H9 (cell line): ENCODE measurements at places on chromosomes 1 and 21. TPM values are rescaled to one million over a fixed set of nuclear protein-coding genes. Genes with fewer than 3 reads are reported as not detected.

FMO4 gene
- total RNA-seq = 1.8 and 3.0 TPM in 2 replicates

GRCh38 chr1:38006008-38006828 is 904 bp upstream of the FHL3 start:
- no peak overlapping the region for H3K27ac ChIP-seq
- no peaks in the 10 kb centered on the region for H3K27me3 ChIP-seq
- no peak for DNase-seq
- peak overlapping the region; percentile 53 for H3K4me3 ChIP-seq
- H3K4me1 ChIP-seq = peaks cover 11% of the 10 kb centered on the region

DNA sequence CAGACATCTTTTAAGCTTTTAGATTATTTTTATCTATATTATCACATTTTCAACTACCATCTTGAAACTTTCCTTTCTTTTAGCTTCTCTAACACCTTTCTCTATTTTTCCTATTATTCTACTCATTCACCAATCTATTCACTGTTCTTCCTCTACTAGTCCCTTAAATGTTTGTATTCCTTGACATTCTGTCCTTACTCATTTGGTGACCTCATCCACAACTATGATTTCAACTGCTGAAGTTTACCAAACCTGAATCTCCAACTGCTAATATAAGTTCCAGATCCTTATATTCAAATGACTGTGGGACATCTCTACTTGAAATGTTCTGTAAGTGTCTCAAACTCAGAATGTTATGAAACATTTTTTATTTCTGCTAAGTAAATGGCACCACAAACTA is 49.2 kb downstream of the TUT4 start:
- H3K27me3 ChIP-seq = no peaks in the 10 kb centered on the region
- DNase-seq = no peak
- 0 out of 2 replicates have a peak, but pooled peaks cover 3% of the 10 kb centered on the region for H3K4me1 ChIP-seq
- no peak overlapping the region for H3K4me3 ChIP-seq
- H3K36me3 ChIP-seq = peaks cover 3% of the 10 kb centered on the region
- no peak overlapping the region for H3K27ac ChIP-seq

TCHH gene
- not detected in 2 replicates for total RNA-seq

DNA sequence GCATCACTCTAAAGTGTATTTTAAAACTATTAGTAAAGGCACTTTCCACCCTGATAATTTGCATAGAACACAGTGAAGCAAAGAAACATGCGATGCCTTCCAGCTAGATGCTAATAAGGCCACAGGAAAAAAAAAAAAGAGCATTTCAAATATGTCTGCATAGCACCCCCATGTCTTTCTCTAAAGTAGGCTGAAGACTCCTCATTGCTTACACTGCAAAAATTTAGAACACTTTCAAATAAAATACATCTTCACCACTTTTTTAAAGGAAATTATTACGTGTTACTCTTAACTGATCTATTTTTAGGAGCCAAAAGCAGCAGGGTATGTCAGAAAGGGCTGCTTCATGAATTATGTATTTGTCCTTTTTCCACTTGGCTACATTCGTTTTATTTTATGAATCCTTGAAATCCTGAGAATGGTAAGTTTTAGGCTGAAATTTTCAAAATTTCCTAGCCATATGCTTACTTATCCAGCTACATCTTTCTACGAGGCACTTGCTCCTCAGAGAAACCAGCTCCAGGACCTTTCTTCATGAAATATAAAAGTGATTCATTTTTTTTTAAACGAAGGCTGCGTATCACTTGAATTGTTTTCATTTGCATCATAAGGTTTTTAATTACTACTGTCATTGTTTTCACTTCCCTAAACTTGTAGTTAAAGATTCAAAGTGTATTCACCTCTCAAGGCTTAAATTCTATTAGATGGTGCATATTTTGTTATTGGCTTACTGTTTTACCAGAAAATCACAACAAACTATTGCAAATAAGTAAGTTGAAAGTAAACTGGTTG is 513.0 kb downstream of the PTPRC start:
- no peaks in the 10 kb centered on the region for H3K36me3 ChIP-seq
- H3K4me3 ChIP-seq = no peak overlapping the region
- DNase-seq = no peak
- no peak overlapping the region for H3K27ac ChIP-seq
- H3K27me3 ChIP-seq = no peaks in the 10 kb centered on the region

- H3K27me3 ChIP-seq = no peaks in the 10 kb centered on the region
- no peak overlapping the region for H3K27ac ChIP-seq
- H3K4me1 ChIP-seq = no peaks in the 10 kb centered on the region
- no peak for DNase-seq
Observed at GRCh38 chr1:18618546-18619466, 11.8 kb upstream of the PAX7 start.

DNA sequence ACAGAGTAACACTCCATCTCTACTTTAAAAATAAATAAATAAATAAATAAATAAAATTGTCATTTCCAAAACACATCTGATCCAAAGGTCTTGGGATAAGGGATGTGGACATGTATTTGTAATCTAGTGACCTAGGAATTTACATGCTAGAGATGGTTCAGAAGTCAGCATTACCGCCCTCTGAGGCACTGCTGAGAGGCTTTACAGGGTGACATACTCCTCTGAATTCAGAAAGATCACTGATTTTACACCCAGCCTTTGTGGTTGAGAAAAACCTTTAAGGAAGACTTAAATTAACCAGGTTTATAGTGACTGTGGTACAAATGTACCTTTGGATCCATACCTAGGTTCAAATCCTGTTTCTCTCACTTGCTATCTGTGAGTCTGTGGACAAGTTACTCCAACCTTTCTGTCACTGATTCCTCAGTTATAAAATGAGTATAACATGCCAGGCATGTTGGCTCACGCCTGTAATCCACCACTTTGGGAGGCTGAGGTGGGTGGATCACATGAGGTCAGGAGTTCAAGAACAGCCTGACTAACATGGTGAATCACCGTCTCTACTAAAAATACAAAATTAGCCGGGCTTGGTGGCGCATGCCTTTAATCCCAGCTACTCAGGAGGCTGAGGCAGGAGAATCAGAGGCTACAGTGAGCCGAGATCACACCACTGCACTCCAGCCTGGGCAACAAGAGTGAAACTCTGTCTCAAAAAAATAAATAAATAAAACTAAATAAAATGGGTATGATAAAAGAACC is 20.1 kb downstream of the OSBPL9 start:
- no peaks in the 10 kb centered on the region for H3K27me3 ChIP-seq
- no peaks in the 10 kb centered on the region for H3K4me1 ChIP-seq
- no peak for DNase-seq
- H3K36me3 ChIP-seq = no peaks in the 10 kb centered on the region

GRCh38 chr1:151443846-151444782 is 15.2 kb downstream of the POGZ start:
- H3K27me3 ChIP-seq = no peaks in the 10 kb centered on the region
- no peak overlapping the region for H3K4me3 ChIP-seq
- H3K27ac ChIP-seq = no peak overlapping the region
- H3K4me1 ChIP-seq = no peaks in the 10 kb centered on the region
- peaks cover 24% of the 10 kb centered on the region for H3K36me3 ChIP-seq
- peak; percentile 48 for DNase-seq

PIK3C2B gene
- 13.1 and 13.2 TPM in 2 replicates for total RNA-seq

FAM177B gene
- total RNA-seq = not detected in 2 replicates

DNA sequence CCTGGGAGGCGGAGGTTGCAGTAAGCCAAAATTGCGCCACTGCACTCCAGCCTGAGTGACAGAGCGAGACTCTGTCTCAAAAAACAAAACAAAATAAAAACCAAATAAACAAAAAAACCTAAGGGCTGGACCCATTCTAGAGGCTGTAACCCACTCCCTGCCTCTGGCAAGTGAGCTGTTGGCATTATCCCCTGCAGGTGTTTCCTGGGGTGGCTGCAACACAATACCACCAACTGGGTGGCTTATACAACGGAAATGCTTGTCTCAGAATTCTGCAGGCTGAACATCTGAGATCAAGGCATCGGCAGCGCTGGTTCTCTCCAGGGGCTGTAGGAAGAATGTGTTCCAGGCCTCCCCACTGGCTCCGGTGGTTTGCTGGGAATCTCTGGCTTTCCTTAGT is 15.2 kb downstream of the LRRC38 start:
- no peaks in the 10 kb centered on the region for H3K36me3 ChIP-seq
- H3K27me3 ChIP-seq = no peaks in the 10 kb centered on the region
- peak; percentile 49 for DNase-seq
- no peak overlapping the region for H3K4me3 ChIP-seq

ANKRD45 gene
- 0.31 and 0.44 TPM in 2 replicates for total RNA-seq

DNA sequence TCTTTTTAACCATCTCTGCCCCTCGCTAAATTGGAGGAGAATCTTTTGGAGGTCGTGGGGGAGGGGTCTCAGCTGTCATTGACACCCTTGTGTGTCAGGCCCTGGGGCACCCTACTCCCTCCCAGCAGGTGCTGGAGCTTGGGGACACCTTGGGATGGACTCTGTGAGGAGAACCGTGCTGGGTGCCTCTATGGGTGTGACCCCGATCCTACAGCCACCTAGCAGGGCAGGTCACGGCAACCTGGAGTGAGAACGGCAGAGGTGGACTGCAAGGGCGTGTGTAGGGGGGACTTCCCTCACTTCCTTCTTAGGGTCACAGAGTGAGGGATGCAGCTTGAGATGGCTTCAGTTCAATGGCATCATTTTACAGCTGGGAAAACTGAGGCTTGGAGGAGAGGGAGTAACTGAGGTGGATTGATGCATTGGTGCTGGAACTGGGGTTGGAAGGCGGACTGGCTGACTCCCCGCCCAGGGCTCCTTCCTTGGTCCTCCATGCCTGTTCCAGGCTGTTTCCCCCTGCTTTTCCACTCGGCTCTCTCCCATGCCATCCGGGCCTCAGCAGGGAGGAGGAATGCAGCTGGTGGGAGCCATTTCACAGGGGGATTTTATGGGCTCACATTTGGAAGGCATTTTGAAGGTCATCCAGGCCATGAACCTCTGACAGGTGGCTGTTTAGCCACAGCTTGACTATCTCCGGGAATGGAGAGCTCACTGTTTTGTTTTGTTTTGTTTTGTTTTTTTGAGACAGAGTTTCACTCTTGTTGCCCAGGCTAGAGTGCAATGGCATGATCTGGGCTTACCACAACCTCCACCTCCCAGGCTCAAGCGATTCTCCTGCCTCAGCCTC is 18.8 kb upstream of the ARHGEF10L start:
- no peak overlapping the region for H3K27ac ChIP-seq
- DNase-seq = no peak
- peaks cover 7% of the 10 kb centered on the region; the same call in 1 of the 2 replicates for H3K4me1 ChIP-seq

GRCh38 chr1:28668956-28669723 is 556 bp downstream of the GMEB1 start:
- H3K27ac ChIP-seq = peak overlapping the region; percentile 58
- no peaks in the 10 kb centered on the region; the same call in 1 of the 2 replicates for H3K4me1 ChIP-seq
- peak overlapping the region; percentile 87 for H3K4me3 ChIP-seq
- peak; percentile 56 for DNase-seq
- H3K36me3 ChIP-seq = no peaks in the 10 kb centered on the region

DNA sequence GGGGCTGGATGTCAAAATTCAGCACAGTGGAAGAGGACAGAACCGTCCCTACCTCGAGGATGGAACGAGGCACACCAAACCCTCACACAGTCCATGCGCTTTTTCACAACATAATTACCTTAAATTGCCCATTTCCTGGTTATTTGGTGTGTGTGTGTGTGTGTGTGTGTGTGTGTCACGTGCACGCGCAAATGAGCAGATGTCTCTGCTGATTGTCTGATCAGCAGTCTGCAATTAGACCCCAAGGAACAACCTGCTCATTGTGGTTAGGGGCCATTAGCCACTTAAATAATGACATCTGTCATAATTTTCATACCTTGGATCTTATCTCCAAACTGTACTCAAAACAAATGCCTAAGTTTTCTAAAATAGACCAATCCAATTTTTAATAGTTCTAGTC is 23.2 kb downstream of the AVPR1B start:
- no peaks in the 10 kb centered on the region for H3K36me3 ChIP-seq
- H3K4me1 ChIP-seq = no peaks in the 10 kb centered on the region
- H3K27me3 ChIP-seq = no peaks in the 10 kb centered on the region
- no peak overlapping the region for H3K27ac ChIP-seq
- no peak overlapping the region for H3K4me3 ChIP-seq
- no peak for DNase-seq

- DNase-seq = no peak
- H3K27me3 ChIP-seq = no peaks in the 10 kb centered on the region
- H3K4me3 ChIP-seq = no peak overlapping the region
Observed at GRCh38 chr21:15211491-15212133, 146.8 kb upstream of the NRIP1 start.

GRCh38 chr1:241592273-241592958 is 47.8 kb downstream of the CHML start:
- DNase-seq = no peak
- no peaks in the 10 kb centered on the region for H3K27me3 ChIP-seq
- H3K4me3 ChIP-seq = no peak overlapping the region

DNA sequence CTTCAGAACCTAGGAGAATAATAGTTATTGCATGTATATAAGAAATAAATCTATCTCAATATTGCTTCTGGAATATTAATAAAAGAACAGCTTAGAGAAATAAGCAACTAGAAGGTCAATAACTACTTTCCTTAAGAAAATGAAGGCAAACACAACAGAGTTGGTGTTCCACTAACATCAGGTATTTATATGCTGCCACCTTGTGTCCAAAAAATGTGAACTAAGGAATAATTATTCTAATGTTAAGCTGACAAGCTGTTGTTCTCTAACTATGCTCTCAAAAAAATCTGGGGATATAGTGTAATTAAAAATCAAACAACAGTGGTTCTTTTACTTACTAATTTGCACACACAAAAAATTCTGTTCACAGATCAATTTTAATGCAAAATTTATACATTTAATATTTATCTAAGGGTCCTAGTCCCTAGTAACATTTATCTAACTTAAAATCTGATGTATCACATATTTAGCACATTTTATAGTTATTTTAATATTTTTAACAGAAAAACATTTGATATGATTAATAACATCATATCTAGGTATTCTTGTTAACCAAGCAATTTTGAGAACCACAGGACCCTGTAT is 39.6 kb downstream of the UCHL5 start:
- no peaks in the 10 kb centered on the region for H3K4me1 ChIP-seq
- peaks cover 4% of the 10 kb centered on the region for H3K36me3 ChIP-seq
- no peak overlapping the region for H3K27ac ChIP-seq
- H3K27me3 ChIP-seq = no peaks in the 10 kb centered on the region
- no peak overlapping the region for H3K4me3 ChIP-seq

DNA sequence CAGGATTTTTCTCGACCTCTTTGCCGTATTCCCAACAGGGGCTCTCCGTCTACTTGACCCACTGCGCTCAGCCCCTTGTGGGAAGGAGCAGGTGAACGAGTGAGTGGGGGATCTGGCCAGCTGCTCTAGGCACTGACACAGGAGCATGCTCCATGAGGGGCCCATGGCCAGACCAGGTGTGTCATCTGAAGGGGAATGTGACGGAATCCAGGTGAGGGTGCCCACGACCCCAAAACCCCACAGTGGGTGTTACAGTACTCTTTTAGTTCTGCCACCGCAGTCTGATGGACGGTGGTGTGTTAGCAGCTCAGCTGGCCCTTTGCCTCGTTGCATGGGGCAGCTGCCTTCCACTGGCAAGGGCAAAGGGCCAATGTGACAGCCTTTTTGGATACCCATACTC is 601.4 kb upstream of the NCAM2 start:
- no peaks in the 10 kb centered on the region for H3K36me3 ChIP-seq
- no peak overlapping the region for H3K27ac ChIP-seq

DNA sequence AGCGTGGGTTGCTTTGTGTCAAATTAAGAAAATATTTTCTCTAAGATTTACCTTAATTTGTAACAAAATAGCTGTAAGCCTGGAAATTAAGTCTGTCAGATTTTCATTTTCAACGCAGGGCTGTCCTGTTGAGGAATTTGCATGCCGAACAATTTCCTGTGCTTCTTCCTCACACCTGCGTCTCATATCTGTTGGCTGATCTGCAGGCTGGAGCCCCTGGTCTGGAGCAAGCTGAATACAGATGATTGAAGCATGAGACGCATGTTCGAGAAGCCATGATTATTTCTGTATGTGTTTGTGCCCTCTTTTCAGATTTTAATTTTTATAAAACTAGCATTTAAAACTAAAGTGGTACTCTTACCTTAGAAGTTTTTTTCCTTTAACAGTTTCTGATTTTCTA is 9.8 kb downstream of the MIXL1 start:
- no peak for DNase-seq
- H3K27me3 ChIP-seq = no peaks in the 10 kb centered on the region
- peaks cover 48% of the 10 kb centered on the region for H3K36me3 ChIP-seq

SERPINC1 gene
- total RNA-seq = not detected in 2 replicates
